ENCODE measurements at places on chromosomes 11 and 22.

- no peak for DNase-seq
These were observed 728 bp downstream of the TBC1D22A start for GRCh38 chr22:46763051-46763705.

DNA sequence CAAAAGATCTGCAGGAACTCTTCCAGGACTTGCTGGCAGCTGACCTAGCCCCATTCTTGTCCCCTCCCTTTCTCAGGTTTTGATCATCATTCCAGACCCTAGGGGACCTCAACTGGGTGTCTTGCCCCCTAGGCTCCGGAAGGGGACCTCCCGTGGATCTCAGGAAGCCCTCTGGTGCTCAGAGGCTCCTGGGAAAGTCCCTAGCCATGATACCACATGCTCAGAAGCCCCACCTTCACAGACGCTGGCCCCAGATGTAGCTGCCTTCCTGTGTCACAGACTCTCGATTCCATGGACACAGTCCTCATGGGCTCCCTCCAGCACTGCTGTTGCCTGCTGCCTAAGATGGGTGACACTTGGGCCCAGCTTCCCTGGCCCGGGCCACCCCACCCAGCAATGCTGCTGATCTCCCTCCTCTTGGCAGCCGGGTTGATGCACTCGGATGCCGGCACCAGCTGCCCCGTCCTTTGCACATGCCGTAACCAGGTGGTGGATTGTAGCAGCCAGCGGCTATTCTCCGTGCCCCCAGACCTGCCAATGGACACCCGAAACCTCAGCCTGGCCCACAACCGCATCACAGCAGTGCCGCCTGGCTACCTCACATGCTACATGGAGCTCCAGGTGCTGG, at the start of gene LRRC55:
Gene LRRC55, plus strand, starts transcription at position 276 of the 628 bp plus-strand sequence. Its CDS starts 70 bp downstream, at position 346.
- DNase-seq = no peak

DNA sequence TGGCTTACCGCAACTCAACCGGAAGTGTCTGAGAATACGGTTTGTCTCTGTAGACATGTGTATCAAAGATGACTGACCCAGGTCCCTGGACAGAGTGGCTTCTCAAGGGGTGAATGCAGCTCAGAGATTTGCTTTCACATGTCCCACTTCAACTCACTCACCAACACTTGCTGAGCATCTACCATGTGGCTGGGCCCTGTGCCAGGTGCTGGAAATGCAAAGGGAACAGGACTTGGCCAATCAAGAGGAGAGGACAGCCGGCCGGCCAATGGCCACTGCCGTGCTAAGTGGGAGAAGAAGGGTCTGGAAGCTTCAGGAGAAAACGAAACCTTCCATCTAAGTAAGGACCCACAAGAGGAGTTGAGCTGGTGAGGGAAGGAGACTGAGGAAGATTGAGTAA, 151.3 kb downstream of the CEP164 start:
- no peak for DNase-seq

- no peak for DNase-seq
These were observed 266.4 kb downstream of the BUD13 start for GRCh38 chr11:116506263-116506825.

DNA sequence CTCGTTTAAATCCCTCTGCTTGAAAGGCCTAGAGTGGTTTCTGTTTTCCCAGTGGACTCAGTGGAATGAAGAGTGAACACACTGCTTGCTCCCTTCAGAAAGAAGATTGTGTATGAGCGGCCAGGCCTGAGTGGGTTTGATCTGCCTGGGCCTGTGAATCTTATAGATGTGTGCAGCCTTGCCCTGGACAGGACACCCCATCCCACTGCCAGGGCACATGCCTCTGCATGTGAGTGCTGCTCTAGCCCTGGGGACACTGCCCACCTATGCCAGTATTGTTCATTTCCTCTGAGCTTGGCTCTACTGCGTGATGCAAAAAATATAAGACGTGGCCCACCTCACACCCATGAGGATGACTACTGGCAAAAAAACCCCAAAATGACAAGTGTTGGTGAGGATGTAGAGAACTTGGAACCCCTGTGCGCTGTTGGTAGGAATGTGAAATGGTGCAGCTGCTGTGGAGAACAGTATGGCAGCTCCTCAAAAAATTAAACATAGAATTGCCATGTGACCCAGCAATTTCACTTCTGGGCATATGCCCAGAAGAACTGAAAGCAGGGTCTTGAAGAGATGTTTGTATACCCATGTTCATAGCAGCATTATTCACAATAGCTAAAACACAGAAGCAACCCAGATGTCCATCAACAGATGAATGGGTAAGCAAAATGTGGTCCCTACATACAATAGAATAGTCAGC, 27.3 kb upstream of the NECTIN1 start:
- DNase-seq = no peak

- DNase-seq = no peak
These were observed 133.4 kb downstream of the TEAD1 start for GRCh38 chr11:12807621-12808020.

DNA sequence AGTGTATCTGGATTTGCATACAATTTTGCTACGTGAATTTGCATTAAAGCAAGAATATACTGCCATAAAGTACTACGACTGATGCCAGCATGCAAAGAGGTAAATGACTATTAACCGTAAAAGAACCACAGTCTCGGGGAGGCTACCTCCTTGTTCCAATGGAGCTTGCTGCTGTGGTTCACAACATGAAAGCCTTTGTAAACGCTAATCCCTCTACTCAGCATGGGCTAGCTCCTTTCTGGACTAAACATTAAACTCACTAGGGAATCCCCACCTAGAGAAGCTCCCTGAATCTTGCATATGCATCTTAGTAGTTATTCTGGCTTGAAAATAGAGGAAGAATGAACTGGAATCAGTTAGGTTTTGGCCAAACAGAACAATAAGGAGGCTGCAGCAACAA, 60.5 kb upstream of the ARHGAP32 start:
- DNase-seq = no peak

DNA sequence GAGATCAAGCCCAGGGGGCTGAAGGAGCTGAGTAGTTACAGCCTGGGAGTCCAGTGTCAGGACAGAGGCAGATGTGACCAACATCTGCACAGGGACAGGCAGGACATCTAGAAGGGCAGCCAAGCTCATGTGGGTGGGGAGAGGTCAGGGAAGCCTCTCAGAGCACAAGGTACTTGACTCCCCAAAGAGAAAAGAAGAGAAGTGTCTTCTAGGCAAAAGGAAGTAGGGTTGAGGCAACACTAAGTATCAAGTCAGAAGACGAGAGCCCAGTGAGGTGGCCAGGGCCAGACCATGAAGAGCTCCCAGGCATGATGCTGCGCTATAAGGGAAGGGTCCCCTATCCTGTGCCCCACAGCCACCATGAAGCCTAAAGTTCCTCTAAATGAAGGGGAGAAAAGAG, 21.5 kb downstream of the RPL27A start:
- no peak for DNase-seq

DNA sequence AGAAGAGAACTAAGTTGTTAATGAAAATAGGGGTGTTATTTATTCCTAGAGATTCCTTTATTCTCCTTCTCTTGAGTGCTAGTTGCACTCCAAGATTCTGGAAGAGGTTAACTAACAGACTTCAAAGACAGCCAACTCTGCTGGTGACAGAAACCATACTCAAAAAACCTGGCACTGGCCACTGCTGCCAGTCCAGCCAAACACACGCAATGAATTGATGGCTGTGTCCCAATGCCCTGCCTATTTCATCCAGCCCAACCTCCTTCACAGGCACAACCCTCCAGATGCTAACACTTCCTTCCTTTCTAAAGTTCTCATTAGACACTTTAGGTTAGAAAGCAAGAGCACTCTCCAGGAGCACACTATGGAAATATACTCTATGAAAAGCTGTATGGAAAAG, 150.8 kb upstream of the C11orf58 start:
- no peak for DNase-seq

GRCh38 chr11:1942558-1943260, 4.4 kb upstream of the MRPL23 start:
- no peak for DNase-seq

GRCh38 chr11:63869683-63870082, 30.8 kb downstream of the MARK2 start:
- no peak for DNase-seq

- DNase-seq = peak; percentile 40
These were observed 21.9 kb upstream of the LYVE1 start for GRCh38 chr11:10590218-10590915.

DNA sequence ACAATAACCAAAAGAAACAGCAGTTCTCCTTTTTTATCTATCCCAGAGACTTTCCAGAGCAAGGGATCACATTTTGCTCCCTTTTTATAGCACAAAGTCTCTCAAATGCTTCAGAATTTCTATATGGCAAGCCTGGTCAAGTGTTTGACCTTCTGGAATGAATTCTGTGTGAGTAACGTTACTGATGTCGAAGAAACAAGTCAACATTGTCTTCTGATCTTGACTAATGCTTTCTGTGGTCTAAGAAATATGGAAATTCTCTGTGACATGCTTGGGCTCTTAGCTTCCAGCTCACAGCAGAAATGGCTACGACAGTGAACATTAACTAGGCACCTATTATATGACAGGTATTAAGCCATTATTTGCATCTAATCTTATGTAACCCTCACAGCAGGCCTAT, 411.7 kb downstream of the CADM1 start:
- DNase-seq = no peak

DNA sequence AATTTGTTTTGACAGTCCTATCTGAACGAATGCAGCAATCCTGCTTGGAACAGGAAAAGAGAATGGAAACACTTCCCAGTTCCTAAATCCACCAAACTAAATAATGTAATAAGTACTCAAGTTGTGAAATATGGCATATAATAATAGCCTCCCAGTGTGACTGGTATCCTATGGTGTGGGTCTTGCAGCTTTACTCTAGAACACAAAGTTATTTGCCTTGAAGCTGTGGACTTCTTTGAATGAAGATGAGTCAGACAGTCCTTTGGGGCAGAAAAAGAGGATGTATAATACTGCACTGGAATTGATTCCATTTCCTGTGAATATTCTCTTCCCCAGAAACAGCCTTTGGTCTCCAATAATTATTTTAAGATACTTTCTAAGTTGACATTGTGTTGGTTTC, 887.0 kb downstream of the KCNA4 start:
- DNase-seq = no peak

DNA sequence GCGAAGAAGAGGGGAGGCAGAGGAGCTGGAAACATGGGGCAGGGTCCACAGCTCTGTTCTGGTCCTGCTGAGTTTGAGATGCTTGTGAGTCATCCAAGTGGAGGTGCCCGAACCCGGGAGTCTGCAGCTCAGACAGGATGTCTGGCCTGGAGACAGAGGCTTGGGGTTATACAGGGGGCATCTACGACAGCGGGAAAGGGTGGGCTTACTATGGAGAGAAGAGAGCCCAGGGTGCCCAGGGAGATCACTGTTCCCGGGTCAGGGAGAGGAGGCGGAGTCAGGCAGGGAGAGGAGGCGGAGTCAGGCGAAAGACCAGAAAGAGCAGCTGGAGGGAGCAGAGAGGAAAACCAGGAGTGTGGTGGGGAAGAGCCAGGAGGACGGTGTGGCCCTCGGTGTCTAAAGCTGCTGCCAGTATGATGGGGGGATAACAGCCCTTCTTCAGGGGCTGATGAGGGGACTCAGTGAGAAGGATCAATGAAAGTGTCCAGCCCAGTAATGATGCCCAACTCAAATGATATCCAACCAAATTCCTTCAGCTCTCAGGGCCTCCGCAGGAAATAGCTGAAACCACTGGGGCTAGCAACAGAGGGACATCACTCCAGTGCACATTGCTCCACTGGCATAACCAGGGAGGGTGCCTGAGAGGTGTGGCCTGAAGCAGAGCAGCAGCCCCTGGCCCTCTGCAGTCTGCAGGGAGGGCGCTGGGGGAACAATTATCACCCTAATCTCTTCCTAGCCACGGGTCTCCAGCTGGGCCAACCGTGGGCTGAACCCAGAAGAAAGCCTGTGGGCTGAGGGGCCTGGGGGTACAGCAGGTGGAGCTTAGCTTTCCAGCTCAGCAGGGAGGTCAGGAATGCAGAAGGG, 2.6 kb upstream of the LTBP3 start:
- DNase-seq = no peak

GRCh38 chr22:28889478-28890024, 6.2 kb downstream of the ZNRF3 start:
- no peak for DNase-seq

DNA sequence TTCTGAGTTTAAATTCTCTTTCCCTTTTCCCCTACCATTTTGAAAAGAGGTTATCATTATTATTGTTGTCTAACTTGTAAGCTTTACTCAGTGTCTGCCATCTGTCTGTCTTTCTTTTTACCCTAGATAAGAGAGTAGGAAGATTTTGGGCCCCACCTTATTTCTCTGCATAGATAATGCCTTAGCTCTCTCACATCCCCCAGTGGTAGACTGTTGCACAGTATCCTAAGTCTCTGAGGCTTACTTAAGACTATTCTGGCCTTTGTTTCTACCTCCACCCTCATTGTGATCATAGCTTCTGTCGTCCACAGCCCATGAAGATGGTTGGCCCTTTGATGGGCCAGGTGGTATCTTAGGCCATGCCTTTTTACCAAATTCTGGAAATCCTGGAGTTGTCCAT, 3.6 kb upstream of the OR51L1 start:
- no peak for DNase-seq

- no peak for DNase-seq
These were observed 78.8 kb downstream of the RELT start for GRCh38 chr11:73454987-73455386.

GRCh38 chr22:50025993-50026392, 13.4 kb upstream of the IL17REL start:
- no peak for DNase-seq

GRCh38 chr22:45866646-45867117, 110.3 kb downstream of the WNT7B start:
- no peak for DNase-seq

- DNase-seq = peak; percentile 49
These were observed 7.7 kb downstream of the SLC25A18 start for GRCh38 chr22:17570851-17571631.

DNA sequence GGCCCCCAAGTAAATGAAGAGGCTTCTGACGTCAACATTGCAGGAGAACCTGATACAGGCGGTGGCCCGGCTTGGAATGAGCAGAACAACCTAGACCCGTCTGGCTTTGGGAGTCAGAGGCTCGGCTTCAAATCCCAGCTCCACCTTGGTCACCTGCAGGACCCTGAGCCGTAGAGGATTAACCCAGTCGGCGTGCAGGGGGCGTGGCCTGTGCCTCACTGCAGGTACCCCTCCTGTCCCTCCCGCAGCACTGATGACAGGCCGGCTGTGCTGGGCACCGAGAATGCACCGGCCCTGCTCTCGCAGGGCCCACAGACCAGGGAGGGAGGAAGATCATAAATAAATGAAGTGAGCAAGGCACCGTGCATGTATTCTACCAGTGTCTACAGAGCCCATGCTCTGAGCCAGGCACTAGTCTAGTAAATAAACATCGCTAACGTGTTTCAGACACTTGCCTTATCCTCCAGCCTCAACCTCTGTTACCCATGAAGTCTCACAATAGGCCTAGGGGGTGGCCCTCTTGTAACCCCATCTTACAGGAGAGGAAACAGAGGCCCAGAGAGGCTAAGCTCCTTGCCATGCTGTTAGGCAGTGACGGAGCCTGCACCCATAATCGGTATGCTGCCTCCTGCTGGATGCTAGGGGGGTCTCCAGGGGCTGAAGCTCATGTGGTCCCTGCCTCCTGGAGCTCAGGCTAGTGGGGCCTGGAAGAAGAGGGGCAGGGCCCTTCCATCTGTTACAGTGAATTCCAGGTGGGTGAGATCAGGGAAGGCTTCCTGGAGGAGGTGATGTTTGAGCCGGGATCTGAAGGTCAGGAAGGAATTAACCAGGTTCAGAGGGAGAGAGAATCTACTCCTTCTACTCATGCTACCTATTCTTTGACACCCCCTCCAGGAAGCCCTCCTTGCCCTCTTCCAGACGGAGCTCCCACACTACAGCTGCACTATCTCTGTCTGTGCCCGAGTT, 53.4 kb downstream of the RTL6 start:
- DNase-seq = no peak

Measured in BJ (cell line).